RPMI8226 (cell line): ENCODE measurements at places on chromosomes 5 and 9.

DNA sequence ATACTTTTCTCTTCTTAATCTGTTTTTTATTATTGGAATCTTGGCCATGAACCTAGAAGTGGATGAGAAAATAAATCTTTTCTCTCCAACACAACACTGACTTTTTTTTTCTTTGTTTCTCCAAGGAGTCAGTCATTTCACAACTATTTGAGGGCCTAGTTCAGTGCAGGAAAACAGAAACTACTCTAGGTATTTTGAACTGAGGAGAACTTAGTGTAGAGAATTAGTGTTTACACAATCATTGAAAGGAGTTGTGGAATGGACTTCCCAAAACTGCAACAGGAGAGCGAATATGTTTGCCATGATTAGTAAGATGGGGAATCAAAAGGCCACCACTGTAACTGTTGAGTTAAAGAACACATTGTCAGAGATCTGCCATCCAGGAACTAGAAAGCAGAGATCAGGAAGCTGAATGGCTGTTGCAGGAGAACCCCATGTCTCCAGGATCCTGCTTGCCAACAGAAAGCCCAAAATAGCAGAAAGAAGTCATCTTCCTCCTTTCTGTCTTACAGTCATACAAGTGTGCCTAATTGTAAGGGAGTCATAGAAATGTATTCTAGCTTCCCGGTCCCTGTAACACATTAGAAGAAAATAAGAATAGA lies 20.3 kb upstream of the PCDH1 start:
- DNase-seq: no peak

- DNase-seq: peak; percentile 21
Measured at GRCh38 chr9:99162759-99163364, 57.9 kb downstream of the TGFBR1 start.

DNA sequence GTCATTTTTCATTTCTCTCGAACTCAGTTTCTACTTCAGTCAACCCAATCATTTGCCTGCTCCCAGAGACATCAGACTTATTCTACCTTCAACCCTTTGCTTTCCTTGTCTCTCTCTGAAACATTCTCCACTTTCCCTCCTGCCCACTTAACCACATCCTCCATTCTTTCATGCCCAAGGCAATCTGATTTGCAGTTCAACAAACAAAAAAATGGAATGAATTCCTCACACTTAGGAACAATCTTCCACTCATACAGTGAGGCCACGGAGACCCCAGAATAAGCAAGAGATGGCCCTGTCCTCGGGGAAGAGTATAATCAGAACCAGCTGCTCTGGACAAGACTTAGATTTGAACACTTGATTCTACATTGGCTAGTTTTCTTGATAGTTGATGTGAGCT lies 180.5 kb downstream of the RFK start:
- DNase-seq: no peak

DNA sequence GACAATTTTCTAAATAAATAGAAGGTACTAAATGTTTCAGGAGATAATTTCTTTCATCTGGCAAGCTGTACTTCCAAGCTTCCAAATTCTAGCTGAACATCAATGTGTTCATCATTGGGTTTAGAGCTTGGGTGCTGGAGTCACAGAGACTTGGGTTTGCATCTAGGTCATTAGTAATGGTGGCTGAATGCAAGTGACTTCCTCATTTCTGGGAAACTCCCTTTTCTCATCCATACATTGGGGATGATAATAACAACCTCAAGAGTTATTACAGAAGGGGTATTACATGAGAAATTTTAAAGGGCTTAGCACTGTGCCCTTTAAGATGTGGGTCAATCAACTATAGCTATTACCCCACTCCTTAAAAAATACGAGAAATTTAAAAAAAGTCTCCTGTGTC lies 41.1 kb upstream of the KLF4 start:
- no peak for DNase-seq

GRCh38 chr9:131006601-131007000 lies 2.4 kb upstream of the LAMC3 start:
- DNase-seq: no peak

- DNase-seq: no peak
Measured at GRCh38 chr9:108389056-108389455, 466.7 kb downstream of the ACTL7B start.

- DNase-seq: peak; percentile 58
Measured at GRCh38 chr5:55159763-55160492, at the start of gene GPX8. GPX8 (plus strand) TSS chr5:55160171; CDS start chr5:55160193, 22 bp downstream.

DNA sequence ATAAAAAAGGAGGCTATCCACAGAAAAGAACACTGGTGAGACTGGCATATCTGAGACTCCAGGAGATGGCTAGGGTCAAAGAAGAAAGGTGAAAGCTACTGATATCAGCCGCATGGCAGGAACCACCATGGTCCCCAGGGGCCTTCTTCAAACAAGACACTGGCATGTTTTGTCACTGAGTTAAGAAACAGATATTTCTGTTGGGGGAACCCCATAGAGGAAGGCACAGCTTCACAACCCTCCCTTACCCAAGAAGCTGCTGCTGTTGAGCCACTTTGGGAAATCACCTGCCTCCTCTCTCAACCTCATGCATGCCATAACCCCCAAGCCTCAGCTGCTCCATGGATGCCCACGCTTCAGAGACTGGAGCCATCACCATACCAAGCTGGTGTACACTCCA lies 13.3 kb upstream of the BTNL3 start:
- no peak for DNase-seq

GRCh38 chr5:89106480-89106879 lies 223.5 kb upstream of the MEF2C start:
- DNase-seq: no peak

DNA sequence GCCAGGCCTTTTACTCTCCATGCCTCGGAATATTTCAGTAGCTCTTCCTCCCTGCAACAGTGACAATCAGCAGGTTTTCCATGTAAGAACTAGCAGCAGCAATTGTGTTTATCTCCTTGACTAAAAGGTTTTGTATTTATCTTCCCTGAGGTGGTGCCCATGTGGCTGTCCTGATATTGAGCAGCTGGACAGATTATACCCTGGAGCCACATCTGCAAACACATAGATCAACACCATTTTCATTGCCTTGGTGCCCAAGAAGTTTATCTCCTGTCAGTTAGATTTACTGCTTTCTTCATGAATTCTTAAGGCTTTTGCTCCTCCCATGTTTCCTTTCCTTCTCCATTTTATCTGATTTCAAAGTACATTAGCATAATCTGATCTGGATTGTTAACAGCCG lies 378.4 kb downstream of the SPATA31D1 start:
- DNase-seq: no peak

DNA sequence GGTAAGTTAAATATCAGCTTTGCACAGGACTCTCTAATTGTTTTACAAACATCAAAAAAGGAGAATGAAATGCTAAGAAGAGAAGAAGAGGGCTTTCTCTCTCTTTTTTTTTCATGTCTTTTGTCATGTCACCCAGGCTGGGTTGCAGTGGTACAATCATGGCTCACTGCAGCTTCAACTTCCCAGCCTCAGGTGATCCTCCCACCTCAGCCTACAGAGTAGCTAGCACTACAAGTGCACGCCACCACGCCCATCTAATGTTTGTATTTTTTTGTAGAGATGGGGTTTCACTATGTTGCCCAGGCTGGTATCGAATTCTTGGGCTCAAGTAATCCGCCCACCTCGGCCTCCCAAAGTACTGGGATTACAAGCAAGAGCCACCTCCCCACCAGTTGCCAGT lies 18.6 kb downstream of the SERINC5 start:
- DNase-seq: no peak

DNA sequence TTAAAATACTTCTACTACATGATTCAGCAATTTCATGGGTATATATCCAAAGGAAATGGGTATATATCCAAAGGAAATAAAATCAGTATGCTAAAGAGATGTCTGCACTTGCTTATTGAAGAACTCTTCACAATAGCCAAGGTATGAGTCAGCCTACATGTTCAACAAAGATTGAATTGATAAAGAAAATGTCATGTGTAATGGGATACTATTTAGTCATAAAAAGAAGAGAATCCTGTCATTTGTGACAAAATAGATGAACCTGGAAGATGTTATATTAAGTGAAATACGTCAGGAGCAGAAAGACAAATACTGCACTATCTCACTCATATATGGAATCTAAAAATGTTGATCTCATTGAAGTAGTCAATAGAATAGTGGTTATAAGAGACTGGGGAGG lies 944.5 kb upstream of the CTNND2 start:
- DNase-seq: no peak

DNA sequence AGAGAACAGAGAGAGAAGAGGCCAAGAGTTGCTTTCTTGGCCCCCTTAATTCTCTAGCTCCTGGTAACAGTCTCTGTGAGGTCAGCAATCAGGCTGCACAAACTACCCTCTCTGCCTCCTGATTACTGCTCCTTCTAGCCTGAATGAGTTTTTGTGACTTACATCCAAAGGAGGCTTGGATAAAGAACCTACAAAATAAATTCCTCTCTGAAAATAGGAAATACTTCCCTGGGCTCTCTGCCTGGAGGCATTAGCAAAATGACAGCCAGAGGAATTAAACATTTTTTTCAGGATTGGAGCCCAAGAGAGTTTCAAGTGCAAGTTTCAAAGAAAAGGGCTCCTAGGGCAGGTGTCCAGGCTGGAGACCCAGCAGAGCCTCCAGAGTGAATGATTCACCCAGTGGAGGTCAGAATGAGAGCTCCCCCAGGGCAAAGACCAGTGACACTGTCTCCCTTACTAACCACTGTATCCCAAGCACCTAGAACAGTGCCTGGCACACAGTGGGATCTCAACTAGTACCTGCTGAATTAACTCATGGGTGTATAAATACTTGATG lies 162.5 kb downstream of the SPOCK1 start:
- no peak for DNase-seq

GRCh38 chr5:127567026-127567768 lies 49.8 kb downstream of the PRRC1 start:
- no peak for DNase-seq

GRCh38 chr5:8382456-8382855 lies 513.5 kb downstream of the MTRR start:
- no peak for DNase-seq

GRCh38 chr9:89493181-89493580 lies 4.7 kb downstream of the SEMA4D start:
- DNase-seq: no peak

GRCh38 chr9:99167694-99168093 lies 54.0 kb downstream of the ALG2 start:
- DNase-seq: peak; percentile 15

DNA sequence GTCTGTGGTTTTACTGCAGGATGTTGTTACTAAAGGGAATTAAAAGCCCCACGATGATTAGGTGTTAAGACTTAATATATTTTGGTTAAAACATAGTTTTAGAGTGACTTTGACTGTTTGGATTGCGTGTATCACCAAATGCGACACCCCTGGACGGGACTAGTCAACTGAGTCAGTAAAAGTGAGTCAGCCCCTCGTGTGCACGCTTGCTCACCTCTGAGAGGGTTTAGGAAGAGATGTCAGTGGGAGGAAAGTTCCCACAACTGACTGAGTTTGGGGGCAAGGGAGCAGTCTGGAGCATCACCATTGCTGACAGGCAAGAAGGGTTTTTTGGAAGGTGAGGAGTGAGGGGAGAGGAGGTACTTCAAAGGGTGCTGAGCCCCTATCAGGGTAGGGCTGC lies 14.4 kb upstream of the DMRT3 start:
- no peak for DNase-seq

GRCh38 chr9:130975156-130975555 lies 33.8 kb upstream of the LAMC3 start:
- DNase-seq: no peak

DNA sequence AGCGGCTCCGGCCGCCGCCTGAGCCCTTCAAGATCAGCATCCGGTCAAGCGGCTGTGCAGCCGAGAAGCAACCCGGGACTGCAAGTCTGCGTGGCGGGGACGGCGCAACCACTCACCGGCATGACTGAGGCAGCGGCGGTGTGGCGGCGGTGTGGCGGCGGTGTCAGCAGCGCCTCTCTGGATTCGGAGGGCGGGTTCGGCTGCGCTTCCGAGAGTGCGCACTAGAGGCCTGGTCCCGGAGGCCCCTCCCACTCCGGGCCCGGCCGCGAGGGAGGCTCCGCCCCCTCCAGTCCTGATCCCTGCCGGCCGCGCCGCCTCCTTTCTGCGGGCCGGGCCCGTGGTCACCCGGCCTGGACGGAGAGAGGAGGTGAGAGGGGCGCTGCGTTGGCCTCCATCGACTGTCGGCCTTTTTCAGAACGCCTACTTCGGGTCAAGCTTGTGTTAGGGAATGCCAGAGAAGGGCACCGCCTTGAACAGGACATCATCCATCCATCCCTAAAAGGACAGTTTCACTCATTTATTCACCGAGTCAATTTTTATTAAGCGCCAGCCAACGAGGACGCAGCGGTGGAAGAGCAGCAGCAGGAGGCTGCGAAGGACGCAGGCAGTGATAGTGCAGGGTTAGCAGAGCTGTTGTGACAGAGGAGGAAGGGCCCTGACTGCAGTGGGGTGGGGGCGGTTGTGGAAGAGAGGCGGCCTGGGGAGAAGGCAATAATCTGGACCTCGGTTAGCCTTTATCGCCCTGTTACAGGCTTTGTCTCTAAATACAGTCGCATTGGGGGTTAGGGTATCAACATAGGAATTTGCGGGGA lies at the start of gene ATOX1:
Gene ATOX1, minus strand, starts transcription at position 202 of the 812 bp plus-strand sequence. Its CDS starts 80 bp downstream, at position 122.
- peak; percentile 95 for DNase-seq
